ENCODE measurements at places on chromosomes 13 and 19.

GRCh38 chr19:28066988-28067387 is 1146.0 kb downstream of the UQCRFS1 start:
- DNase-seq = no peak

DNA sequence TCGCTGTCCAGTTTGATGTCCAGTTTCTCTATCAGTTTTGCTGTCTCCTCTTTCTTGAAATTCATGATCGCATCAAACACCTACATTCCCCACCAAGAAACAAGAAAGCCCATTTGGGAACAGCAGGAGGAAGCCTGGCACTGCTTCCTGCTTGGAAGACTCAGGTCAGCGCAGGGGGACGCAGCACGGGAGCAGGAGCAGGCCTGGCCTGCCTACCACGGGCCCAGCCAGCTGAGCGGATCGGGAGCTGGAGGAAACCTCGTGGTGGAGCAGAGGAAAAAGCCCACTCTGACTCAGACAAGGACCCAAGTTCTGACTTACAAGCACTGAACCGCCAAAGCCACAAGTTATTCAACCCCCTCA is 3.9 kb downstream of the EEF2 start:
- DNase-seq = no peak

GRCh38 chr19:45145270-45146189 is 15.3 kb downstream of the NKPD1 start:
- DNase-seq = no peak

DNA sequence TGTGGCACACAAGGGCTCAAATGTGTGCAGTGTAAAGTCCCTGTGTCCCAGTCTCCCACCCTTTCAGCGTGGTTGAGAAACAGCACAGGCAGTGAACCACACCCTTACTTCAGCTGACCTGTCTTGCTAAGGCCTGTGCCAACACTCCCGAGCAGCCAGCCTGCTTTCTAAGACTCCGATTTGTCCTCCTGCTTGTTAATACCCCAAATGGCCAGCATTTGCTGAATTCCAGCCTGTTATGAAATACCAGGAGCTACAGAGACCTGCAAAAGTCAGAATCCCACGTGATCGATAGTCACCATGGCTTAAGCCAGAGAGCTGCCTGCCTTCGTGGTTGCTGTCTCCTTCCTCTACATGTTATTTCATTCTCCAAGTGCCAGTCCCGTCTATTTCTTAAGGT is 200.5 kb downstream of the FGF9 start:
- DNase-seq = no peak

DNA sequence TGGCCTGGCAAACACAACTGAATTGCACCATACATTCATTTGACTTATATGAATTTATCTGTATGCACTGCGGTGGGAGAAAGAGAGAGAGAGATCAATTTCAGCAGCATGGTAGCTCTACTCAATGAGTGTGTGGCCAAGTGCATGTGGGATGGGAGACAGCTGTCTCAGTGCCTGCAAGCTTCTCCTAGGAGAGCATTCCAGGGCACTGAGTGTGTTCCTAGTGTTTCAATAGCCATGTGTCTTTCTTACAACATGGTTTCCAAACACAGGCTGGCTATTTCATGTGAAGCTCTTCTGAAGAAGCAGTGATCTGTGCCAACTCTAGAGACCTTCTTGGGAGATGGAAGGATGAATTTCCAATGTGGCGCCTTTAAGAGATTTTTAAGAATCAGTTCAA is 43.5 kb downstream of the NEK5 start:
- no peak for DNase-seq

- DNase-seq = no peak
Observed at GRCh38 chr19:35689836-35690235, 14.5 kb upstream of the ZBTB32 start.

DNA sequence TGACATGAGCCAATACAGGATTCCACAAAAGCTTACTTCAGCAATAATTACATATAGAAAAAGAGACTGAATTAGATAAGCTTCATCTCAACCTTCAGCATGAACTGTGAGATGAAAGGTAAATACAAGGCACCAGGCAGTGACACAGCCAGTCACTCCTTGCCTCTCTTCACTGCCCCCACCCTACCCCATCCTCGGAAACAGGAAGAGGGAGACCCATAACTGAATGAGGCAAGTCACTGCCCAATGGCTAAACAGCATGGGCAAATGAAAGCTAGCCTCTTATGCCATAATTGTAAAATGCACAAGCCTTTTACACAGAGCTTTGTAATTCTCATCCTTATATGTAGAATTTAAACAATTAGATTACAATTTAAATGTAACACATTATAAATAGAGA is 1.7 kb downstream of the ZNF160 start:
- no peak for DNase-seq

- no peak for DNase-seq
Observed at GRCh38 chr19:5692723-5693194, 2.7 kb downstream of the RPL36 start.

- no peak for DNase-seq
Observed at GRCh38 chr13:80010286-80010831, 330.6 kb downstream of the SPRY2 start.

GRCh38 chr13:20057963-20058362 is 99.4 kb downstream of the ZMYM2 start:
- no peak for DNase-seq

GRCh38 chr13:44792096-44792495 is 197.2 kb downstream of the NUFIP1 start:
- no peak for DNase-seq

DNA sequence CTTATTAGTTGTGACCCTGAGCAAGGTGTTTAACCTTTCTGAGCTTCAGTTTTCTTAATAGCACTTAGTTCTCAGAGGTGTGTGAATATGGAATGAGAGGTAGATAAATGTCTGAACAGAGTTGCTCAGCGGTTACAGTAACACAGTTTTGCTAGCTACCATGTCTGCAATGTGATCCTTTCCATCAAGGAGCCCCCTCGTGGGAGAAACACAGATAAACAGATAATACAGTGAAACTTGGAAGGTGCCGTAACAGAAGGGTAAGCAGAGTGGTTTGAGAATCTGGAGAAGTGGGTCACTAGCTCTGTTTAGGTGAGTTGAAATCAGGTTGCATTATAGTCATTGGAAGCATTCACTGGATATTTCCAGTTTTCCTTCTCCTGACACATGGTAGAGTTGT is 38.9 kb downstream of the IRS2 start:
- no peak for DNase-seq

DNA sequence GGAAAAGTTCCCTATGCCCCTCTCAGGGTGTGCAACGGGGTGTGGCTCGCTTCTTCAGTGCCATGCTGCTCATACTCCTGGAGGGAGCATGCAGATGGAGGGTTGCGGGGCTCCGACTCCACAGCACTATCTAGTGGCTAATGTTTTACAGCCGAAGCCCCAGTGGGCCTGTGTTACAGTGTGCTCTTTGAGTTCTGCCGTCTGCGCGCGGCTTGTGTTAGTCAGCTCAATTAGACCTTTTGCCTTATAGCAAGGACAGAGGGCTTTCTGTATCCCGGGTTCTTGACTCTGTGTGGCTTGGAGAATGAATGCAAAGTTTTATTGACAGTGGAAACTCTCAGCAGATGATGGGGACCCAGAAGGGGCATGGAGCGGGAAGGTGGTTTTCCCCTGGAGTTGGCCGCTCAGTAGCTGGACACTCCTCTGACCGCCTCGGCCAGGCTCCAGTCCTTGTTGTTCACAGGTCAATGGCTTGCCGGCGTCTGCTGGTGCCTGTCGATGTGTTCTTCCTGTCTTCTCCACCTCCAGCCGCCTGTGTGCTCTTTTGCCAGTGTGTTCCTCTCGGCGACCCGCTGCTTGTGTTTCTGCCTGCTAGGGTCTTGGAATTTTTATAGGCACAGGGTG is 383.4 kb downstream of the LMO7 start:
- DNase-seq = no peak

DNA sequence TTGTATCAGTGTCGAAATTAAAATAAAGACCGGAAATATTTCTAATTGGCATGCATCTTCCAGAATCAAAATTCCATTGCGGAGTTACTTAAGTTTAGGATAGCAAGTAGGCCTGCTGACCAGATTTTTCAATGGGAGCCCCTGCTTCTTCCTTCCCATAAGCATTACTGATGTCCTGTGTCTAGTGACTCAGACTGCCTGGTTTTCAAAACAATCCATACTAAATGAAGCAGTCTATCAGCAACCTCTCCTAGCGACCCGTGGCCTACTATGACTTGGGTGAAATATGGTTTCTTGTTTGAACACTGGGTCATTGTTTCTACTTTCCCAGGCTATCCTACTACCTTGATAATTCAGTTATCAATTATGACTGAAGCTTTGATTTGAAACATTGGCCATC is 571.6 kb downstream of the TBC1D4 start:
- no peak for DNase-seq

- no peak for DNase-seq
Observed at GRCh38 chr13:64767054-64767453, 2463.1 kb downstream of the PCDH9 start.

DNA sequence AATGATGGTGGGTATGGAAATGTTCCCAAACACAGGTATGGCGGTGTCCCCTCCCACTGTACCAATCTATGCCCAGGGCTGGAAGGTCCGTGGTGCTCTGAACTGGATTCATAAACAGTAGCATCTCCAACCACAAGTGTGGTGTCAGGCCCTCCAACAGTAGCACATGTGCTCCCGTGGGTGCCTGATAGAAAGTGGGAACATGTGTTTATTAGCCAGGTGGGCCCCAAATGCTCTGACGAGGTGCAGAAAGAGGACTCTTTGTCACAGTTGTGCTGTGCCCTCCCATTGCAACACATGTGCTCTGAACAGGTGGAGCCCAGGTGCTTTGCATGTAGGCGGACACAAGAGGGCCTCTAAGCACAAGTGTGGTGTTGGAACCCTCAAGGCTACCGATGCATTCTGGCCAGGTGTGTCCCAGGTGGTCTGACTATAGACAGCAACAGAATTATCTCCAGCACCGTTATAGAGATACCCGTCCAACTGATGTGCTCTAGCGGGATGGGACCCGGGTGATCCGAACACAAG is 75.4 kb upstream of the ZNF30 start:
- no peak for DNase-seq

DNA sequence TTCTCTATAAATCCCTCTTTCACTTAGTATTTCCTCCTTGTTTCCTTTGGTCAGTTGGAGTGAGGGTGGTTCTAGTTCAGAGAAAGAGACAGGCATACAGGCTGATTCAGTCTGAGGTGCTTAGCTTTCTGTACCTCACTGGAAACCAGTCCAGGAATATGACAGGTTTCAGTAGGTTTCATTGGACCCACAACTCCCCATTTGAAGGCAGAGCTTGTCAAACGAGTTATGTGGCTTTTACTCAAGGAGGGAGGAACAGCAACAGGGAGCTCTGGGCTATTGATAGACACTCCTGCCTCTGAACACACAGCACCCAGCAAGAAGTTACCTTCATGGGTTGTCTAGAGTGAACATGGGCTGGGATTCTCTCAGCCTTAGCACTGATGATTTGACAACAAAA is 14.5 kb downstream of the ACTN4 start:
- DNase-seq = no peak

GRCh38 chr13:102816708-102817107 is 17.8 kb downstream of the BIVM start:
- DNase-seq = no peak

DNA sequence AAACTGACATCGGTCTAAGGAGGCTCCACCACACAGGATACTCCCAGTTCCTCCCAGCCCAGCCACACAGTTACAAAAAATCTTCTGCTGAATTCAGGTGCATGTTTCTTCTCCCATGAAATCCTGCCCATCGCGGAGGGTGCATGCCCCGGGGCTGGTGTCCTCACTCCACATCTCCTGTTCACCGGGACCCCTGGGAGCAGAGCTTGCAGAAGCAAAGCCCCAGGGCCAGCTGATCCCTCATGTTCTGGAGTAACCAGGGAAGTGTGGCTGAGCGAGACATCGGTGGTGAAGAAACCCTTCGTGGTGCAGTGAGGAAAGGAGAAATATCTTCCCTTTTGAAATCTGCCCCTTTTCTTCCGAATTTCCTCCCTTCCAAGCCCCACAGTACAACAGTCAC is 904 bp upstream of the SIGLEC9 start:
- no peak for DNase-seq

DNA sequence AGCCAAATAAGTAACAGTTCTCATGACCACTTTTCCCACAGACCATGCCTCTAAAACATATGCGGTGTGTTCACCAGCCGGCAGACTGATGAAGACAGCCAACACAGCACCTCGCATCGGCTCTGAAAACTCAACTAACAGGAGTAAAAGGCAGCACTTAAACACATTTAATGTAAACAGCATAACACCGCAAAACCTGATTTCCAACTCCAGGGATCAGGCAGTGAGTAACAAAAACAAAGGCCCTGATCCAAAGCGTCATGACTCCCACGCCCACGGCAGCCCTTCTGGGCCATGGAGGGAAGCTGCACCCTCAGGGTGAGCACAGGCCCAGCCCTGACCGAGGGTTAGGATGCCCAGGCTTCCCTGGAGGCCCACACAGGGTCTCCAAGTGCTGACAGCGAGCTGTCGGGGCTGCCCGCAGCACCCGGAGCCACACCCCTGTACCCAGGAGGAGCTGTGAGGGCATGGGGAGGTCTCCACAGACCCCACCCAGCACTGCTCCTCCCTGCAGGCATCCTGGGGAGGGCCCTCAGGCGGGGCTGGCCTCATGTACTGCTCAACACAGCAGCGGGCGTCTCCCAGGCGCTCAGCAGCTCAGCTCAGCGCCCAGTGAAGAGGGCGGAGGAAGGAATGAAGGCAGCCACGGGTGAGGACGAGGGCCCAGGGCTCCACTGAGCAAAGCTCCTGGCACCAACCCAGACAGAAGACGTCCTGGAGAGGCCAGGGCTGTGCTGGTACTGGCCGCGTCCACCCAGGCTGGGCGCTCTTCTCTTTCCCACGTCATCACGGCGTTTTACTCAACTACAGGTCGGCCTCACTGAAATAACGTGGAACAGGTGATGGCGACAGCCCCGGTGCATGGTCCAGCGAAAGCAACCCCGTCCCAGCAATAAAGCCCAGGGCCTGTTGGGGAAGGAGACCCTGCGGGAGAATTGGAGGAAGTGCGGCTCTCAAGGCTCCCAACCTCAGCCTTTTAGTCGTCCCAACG is 53.7 kb downstream of the RASA3 start:
- DNase-seq = no peak

- no peak for DNase-seq
Observed at GRCh38 chr13:113857531-113858195, 6.2 kb downstream of the GAS6 start.

- DNase-seq = no peak
Observed at GRCh38 chr13:95444006-95444730, 108.4 kb upstream of the CLDN10 start.

- DNase-seq = no peak
Observed at GRCh38 chr19:49924004-49924880, 4.8 kb upstream of the ATF5 start.

All from stimulated activated CD4-positive, alpha-beta T cell treated with anti-CD3 and anti-CD28 coated beads, Interleukin-12 subunit alpha, Interleukin-12 subunit beta, amount 100 ng/mL, for 24 hours (primary cell).